ENCODE measurements at places on chromosomes 5 and 9.

GRCh38 chr9:90333226-90333625 is 309.4 kb downstream of the DIRAS2 start:
- H3K27ac ChIP-seq, result no peak overlapping the region
- no peaks in the 10 kb centered on the region for H3K36me3 ChIP-seq
- no peaks in the 10 kb centered on the region for H3K4me1 ChIP-seq
- H3K4me3 ChIP-seq, result no peak overlapping the region

GRCh38 chr9:15211160-15211814 is 95.7 kb downstream of the TTC39B start:
- peak overlapping the region; percentile 63 for H3K27ac ChIP-seq
- H3K4me1 ChIP-seq, result no peaks in the 10 kb centered on the region
- no peaks in the 10 kb centered on the region for H3K27me3 ChIP-seq
- H3K4me3 ChIP-seq, result no peak overlapping the region

- no peaks in the 10 kb centered on the region for H3K36me3 ChIP-seq
- H3K27ac ChIP-seq, result no peak overlapping the region
- no peak overlapping the region for H3K4me3 ChIP-seq
- no peaks in the 10 kb centered on the region for H3K27me3 ChIP-seq
- DNase-seq, result no peak
Observed at GRCh38 chr5:14895301-14895700, 23.7 kb upstream of the ANKH start.

- peaks cover 24% of the 10 kb centered on the region for H3K4me1 ChIP-seq
- H3K4me3 ChIP-seq, result no peak overlapping the region
- no peaks in the 10 kb centered on the region for H3K36me3 ChIP-seq
- DNase-seq, result no peak
- H3K27me3 ChIP-seq, result no peaks in the 10 kb centered on the region
- H3K27ac ChIP-seq, result no peak overlapping the region
Observed at GRCh38 chr5:124902097-124902821, 155.8 kb upstream of the ZNF608 start.

GRCh38 chr5:31328040-31328733 is 134.7 kb downstream of the CDH6 start:
- no peak overlapping the region for H3K4me3 ChIP-seq
- H3K27me3 ChIP-seq, result no peaks in the 10 kb centered on the region
- H3K27ac ChIP-seq, result no peak overlapping the region
- H3K36me3 ChIP-seq, result no peaks in the 10 kb centered on the region
- H3K4me1 ChIP-seq, result no peaks in the 10 kb centered on the region
- no peak for DNase-seq

GRCh38 chr5:150148117-150148927 is 7.3 kb downstream of the PDGFRB start:
- H3K36me3 ChIP-seq, result no peaks in the 10 kb centered on the region
- peaks cover 6% of the 10 kb centered on the region for H3K4me1 ChIP-seq
- peak overlapping the region; percentile 79 for H3K27ac ChIP-seq
- H3K4me3 ChIP-seq, result no peak overlapping the region
- DNase-seq, result peak; percentile 29

- no peaks in the 10 kb centered on the region for H3K4me1 ChIP-seq
- H3K27ac ChIP-seq, result no peak overlapping the region
- DNase-seq, result no peak
- H3K4me3 ChIP-seq, result no peak overlapping the region
- H3K36me3 ChIP-seq, result no peaks in the 10 kb centered on the region
- no peaks in the 10 kb centered on the region for H3K27me3 ChIP-seq
Observed at GRCh38 chr5:38373743-38374142, 115.4 kb downstream of the EGFLAM start.

GRCh38 chr9:94807556-94807955 is 81.1 kb downstream of the AOPEP start:
- no peak for DNase-seq
- no peak overlapping the region for H3K4me3 ChIP-seq
- peaks cover 28% of the 10 kb centered on the region for H3K4me1 ChIP-seq
- no peaks in the 10 kb centered on the region for H3K36me3 ChIP-seq
- peak overlapping the region; percentile 58 for H3K27ac ChIP-seq

GRCh38 chr5:107474716-107475489 is 195.8 kb downstream of the EFNA5 start:
- H3K36me3 ChIP-seq, result no peaks in the 10 kb centered on the region
- H3K27ac ChIP-seq, result peak overlapping the region; percentile 41
- H3K27me3 ChIP-seq, result no peaks in the 10 kb centered on the region
- H3K4me1 ChIP-seq, result peaks cover 29% of the 10 kb centered on the region
- no peak overlapping the region for H3K4me3 ChIP-seq

DNA sequence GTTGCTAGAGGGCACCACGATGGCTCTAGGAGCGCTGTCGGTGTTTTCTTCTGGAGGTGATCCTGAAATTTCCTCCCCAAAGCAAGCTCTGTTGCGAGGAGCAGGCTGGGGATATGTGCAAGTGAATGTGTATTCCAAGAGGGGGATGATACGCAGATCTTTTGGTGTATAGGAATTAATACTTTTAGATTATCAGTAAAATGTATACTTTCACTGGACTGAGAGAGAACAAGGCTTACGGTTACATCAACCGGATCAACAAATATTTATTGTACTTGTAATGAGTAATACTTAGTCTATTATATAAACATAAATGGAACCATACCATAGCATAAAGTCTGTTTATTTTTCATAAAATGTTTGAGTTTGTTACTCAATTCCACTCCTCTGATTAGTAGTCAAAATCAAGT is 632 bp upstream of the PRKAA1 start:
- H3K27me3 ChIP-seq, result no peaks in the 10 kb centered on the region
- H3K4me3 ChIP-seq, result peak overlapping the region; percentile 91
- H3K36me3 ChIP-seq, result no peaks in the 10 kb centered on the region
- DNase-seq, result no peak

DNA sequence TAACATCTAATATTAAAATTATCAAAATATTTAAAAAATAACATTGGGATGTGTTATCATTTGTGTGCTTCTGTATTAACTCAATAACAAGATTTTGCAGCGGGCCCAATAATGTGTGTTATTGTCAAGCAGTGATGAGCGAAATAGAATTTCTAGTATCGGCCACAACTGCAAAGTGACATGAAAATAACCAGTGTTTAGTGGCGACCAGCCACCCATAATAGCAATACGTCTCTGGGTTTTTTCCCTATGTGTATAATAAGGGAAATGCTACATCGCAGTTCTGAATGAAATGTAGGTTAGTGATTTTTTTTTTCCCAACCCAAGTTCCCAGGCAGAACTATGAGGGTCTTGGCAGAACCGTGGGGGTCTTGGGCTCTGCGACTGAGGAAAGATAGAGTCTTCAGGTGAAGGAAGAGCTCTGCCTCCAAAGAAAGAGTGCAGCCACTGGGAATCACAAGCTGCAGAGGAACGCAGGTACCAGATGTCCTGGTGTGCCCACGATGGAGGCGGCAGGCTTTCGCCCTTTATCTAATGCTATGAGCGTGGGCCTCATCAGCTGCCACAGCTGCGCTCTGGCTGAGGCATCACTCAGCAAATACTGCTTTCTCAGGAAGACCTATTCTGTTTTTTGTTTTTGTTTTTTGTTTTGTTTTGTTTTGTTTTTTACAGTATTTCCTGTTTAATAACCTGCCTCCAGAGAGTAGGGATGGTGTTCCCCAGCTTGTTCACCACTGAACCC is 235.0 kb downstream of the ROR2 start:
- no peaks in the 10 kb centered on the region for H3K4me1 ChIP-seq
- no peak overlapping the region for H3K4me3 ChIP-seq
- no peaks in the 10 kb centered on the region for H3K27me3 ChIP-seq
- H3K36me3 ChIP-seq, result no peaks in the 10 kb centered on the region
- no peak for DNase-seq
- H3K27ac ChIP-seq, result no peak overlapping the region

DNA sequence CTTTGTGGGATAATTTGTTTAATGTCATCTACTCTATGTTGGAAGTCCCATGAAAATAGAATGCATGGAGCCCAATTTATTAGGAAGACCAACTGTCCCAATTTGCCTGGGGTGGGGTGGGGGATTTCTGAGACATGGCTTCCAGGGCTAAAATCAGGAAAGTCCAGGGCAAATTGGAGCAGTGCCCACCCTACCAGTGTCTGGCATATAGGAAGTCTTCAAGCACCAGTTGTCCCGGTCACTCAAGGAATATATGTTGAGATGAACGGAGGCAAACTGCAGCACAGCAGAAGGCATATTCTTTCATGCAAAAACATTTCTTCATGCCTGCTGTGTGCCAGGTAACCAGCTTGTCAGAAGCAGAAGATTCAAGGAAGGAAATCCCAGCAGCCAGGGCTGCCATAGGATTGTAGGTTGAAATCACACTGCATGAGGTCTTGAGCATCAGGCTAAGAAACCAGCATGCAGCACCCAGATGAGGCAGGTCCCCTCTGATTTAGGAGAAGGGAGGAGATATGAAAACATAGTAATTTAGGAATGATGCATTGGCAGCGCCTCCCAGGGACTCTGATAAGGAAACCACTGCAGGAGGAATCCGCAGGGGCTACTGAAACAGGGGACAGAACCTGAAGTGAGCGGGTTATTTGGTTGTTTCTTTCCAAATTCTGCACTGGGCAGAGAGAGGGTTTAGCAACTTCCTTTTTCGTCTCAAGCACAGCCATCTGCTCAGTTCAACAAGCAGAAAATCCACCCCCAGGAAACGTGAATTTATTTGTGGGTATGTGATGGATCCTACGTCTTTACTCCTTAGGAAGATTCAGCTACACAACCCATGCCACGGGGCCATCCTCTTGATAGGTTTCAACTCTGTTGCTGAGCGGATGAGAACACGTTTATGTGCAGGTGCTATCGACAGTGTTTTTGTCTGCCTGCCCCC is 112.6 kb upstream of the CPEB4 start:
- H3K36me3 ChIP-seq, result no peaks in the 10 kb centered on the region
- H3K27me3 ChIP-seq, result no peaks in the 10 kb centered on the region
- H3K4me1 ChIP-seq, result peaks cover 6% of the 10 kb centered on the region
- no peak overlapping the region for H3K4me3 ChIP-seq
- peak overlapping the region; percentile 21 for H3K27ac ChIP-seq

- H3K27ac ChIP-seq, result no peak overlapping the region
- no peaks in the 10 kb centered on the region for H3K27me3 ChIP-seq
- no peaks in the 10 kb centered on the region for H3K36me3 ChIP-seq
- H3K4me1 ChIP-seq, result no peaks in the 10 kb centered on the region
Observed at GRCh38 chr5:103951776-103952175, 389.2 kb upstream of the NUDT12 start.

GRCh38 chr9:109039539-109039938 is 26.2 kb upstream of the CTNNAL1 start:
- H3K36me3 ChIP-seq, result peaks cover 3% of the 10 kb centered on the region
- no peak overlapping the region for H3K4me3 ChIP-seq
- H3K4me1 ChIP-seq, result peaks cover 18% of the 10 kb centered on the region
- no peak for DNase-seq

GRCh38 chr9:89052470-89053097 is 61.3 kb downstream of the S1PR3 start:
- H3K27me3 ChIP-seq, result no peaks in the 10 kb centered on the region
- no peak for DNase-seq
- H3K36me3 ChIP-seq, result no peaks in the 10 kb centered on the region
- no peak overlapping the region for H3K4me3 ChIP-seq
- H3K27ac ChIP-seq, result no peak overlapping the region

- H3K4me3 ChIP-seq, result no peak overlapping the region
- no peaks in the 10 kb centered on the region for H3K36me3 ChIP-seq
- no peaks in the 10 kb centered on the region for H3K4me1 ChIP-seq
- no peak overlapping the region for H3K27ac ChIP-seq
- H3K27me3 ChIP-seq, result no peaks in the 10 kb centered on the region
Observed at GRCh38 chr5:59428391-59428790, 465.1 kb downstream of the PDE4D start.

DNA sequence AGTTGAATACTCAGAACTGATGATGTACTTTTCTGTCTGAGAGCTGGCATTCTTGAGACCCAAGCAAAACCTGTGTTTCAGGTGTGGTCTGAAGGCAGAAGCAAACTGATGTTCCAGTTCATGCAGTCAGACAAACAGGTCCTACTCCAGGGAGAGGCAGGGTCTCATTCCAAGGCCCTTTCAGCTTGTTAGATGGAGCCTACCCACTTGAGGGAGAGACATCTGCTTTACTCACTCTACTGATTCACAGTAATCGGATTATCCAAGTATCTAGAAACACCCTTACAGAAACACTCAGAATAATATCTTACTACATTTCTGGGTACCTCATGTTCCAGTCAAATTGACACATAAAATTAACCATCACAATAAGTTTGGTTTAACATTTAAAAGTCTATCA is 207.8 kb downstream of the KDM4C start:
- H3K27ac ChIP-seq, result no peak overlapping the region
- H3K27me3 ChIP-seq, result no peaks in the 10 kb centered on the region
- no peak overlapping the region for H3K4me3 ChIP-seq
